Common myeloid progenitor, CD34-positive (primary cell): ENCODE measurements at places on chromosomes 1 and 21.

GRCh38 chr1:155979597-155980343 is 1.4 kb upstream of the ARHGEF2 start:
- no peak for DNase-seq

DNA sequence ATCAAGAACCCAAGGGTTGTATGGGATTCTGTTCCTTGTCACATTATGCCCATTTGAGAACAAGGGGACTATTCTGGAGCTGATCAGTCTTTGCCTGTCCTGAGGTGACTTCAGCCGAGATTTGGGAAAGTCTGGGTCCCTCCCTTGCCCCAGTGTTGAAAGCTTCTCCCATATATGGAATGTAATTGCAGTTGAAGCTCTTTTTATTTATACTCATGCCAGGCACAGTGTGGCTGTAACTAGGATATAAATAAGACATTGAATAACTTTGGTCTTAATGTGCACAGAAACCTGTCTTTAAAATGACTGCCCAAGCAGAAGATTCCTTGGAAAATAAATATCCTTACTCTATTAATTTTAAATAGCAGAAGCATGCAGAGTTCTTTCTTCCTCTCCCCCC is 15.2 kb downstream of the AKNAD1 start:
- DNase-seq = no peak

- no peak for DNase-seq
Measured at GRCh38 chr1:5296095-5296494, 641.7 kb downstream of the AJAP1 start.

- DNase-seq = no peak
Measured at GRCh38 chr1:31699341-31699891, 4.4 kb downstream of the COL16A1 start.

DNA sequence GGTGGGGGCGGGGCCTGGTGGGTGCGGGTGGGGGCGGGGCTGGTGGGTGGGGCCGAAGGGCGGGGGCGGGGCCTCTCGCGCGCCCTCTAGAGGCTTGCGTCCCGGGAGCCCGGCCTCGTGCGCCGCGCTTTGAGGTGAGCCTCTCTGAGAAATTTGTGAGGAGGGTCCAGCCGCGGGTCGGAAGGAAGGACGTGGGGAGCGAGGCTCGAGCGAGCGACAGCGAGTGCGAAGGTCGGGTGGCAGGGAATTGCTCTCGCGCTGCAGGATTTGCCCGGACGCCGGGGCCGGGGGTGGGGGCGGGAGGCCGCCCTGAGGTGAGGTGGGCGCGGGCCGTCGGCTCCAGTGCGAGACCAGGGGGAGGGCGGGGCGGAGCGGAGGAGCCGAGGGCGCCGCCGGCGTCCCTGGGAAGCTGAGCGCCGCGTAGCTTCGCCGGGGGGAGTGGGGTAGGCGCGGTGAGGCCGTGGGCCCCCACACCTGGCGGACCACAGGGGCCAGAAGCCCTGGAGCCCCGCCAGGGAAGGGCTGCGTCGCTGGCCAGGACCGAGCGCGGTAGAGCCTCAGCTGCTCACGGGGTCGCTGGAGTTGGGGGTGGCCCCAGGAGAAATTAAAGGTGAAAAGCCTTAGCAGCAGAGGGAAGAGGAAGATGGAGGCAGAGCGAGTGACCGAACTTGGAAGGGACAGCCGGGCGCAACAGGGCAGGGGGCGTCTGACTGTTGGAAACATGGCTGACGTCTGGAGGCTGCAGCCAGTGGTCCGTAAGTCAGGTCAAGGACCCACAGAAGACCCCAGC is 754 bp upstream of the LSS start:
- no peak for DNase-seq

DNA sequence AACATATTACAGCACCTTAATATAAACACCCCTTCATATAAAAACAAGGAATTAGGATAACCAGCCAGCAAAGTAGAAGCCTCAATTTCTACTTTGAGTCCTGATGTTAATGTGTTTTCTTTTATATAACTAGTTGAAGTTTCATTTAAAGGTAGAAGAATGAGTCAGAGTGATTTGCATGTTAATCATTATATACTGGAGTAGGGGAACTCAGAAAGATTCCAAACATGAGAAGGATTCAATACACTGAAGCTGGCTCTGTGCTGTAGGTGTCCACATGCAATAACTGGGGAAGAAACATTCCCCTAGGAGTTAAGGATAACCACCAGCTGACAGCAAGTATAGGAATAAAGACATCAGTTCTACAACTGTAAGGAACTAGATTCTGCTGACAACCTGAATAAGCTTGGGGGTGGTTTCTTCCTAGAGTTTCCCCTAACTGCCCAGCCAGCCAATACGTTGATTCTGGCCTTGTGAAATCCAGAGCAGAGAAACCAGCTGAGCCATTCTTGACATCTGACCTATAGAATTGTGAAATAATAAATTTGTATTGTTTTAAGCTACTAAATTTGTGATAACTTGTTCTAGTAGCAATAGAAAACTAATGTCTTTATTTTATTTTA is 33.4 kb upstream of the RNPC3 start:
- DNase-seq = no peak

GRCh38 chr1:241711326-241711725 is 59.2 kb downstream of the WDR64 start:
- no peak for DNase-seq

DNA sequence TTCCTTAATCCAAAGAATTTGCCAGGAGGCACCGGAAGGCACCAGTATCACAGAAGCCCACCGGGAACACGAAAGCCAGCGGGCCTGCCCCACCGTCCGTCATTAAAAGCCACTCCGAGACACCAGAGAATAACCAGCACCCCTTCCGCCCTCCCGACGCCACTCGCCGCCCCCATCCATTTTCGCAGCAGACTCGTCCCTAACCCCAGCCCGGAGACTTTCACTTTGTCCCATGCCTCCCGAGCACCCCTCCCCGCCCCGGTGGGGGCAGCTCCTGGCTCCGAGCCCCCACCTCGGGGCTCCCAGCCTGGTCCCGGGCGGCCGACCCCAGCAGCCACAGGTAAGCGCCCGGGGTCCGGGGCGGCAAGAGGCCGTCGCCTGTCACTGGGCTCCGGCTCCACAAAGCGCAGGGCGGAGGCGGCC is 105.4 kb downstream of the SLC45A1 start:
- peak; percentile 35 for DNase-seq

DNA sequence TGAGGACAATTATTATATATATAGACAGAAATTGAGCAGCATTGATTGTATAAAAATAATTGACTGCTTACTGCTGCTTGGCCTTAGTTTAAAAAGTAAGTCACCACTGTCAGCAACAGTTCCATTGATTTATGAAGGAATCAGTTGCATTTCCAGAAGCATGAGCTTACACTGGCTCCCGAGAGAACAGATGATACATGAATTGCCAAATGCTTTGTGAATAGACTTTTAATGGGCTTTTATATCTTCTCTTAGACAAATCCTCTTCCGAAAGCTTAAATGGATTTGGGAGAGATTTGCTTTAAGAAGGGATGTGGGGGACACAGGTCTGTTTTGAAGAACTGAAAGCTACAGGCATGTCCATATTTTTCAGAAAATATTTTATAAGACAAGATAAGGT is 7.5 kb downstream of the FHAD1 start:
- DNase-seq = no peak

- DNase-seq = peak; percentile 90
Measured at GRCh38 chr1:221841251-221841982, 99.5 kb upstream of the DUSP10 start.

DNA sequence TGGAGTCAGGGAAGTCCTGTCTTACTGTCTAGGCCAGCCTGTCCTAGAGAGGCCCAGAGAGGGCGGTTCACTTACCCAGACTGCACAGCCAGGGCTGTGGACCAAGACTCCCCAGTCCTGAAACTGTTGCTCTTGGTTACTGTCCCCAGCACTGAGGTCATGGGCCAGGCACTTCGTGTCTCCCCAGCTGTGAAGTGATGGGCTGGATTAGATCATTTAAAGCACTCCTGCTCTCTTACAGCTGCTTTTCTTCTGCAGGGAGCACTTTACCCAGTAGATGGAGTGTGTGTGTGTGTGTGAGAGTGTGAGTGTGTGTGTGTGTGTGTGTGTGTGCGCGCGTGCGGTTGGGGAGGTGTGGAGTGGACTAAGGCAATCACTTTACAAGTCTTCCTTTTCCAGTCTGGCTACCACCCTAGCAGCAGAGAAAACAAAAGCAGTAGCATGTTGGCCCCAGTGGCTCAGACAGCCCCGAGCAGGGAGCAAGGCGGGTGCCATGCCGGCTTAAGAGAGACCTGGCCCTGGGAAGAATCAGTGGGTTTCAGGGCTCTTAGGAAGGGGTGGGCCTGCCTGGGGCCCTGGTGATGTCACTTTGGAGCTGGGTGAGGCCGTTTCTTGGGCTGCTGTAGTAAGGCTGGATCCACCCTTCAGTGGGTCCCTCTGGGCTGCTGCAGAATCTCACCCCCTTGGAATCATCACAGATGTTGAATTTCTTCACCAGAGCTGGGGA is 2.4 kb downstream of the SPSB1 start:
- no peak for DNase-seq

GRCh38 chr1:111857194-111857651 is 101.5 kb downstream of the DDX20 start:
- no peak for DNase-seq

- DNase-seq = no peak
Measured at GRCh38 chr1:86666368-86666767, 38.0 kb upstream of the SH3GLB1 start.
